ENCODE measurements at places on chromosomes 5 and 9. TPM values are rescaled to one million over a fixed set of nuclear protein-coding genes. Genes with fewer than 3 reads are reported as not detected.

DNA sequence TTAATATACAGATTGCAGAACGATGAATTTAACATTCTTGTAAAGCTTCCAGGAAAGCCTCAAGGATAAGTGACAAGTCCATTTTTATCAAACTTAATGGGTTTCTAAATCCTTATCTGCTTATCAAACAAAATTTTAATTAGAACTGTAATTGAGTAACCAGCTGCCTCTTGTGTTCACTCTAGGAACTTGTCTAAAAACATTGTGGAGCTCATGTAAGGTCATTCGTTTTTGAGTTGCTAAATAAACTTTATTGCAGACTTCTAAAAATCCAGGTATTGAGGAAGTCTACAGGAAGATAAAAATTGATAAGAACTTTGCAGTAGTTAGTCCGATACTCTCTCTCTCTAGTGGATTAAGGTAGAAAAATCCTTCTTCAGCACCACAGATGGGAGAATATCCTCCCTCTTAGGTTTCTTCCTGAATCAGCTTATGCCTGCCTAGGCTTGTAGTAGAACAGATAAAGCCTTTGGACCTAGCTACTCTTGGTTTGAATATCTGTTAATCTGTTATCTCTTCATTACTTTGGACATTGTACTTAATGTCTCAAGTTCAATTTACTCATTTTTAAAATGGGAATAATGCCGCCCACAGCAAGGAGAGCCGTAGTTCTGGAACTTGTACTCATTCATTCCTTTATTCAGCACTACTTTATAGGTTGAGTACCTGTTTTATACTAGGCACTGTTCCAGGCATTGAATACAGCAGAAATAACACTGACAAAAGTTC lies 60.0 kb upstream of the DHFR start:
- no peak for DNase-seq

DNA sequence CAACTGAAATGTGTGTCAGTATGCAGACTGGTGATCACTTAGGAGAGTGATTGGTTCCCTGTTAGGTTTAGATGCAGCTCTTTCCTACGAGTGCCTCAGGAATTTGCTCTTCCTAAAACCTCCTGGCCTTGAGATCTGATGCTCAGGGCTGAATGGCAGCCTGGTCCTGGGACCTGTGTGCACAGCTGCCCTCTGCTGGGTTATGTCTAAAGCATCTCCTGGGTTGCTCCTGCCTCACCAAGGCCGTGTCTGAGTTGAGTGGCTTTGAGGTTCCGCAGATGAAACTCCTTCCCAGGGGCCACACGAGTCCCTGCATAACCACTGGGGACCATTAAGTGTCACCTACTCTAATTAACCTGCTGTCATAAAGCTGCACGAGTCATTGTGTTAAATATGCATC lies 59.5 kb downstream of the MVB12B start:
- DNase-seq: no peak

- DNase-seq: no peak
Measured at GRCh38 chr5:176176231-176176630, 62.0 kb upstream of the SIMC1 start.

- no peak for DNase-seq
Measured at GRCh38 chr5:137872466-137872865, 4.8 kb downstream of the MYOT start.

DNA sequence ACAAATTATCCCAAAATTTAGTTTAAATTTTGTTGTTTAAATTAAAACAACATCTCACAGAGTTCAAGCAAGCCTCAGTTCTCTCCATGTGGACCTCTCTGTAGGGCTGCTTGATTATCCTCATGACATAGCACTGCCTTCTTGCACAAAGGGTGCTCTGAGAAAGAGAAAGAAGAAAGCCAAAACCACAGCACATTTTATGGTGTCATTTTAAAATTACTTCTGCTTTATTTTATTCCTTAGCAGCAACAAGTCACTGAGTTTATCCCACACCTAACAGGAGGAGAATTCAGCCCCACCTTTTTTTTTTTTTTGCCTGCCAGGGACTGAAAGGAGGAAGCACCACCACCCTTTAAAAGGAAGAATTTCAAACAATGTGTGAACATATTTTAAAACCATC lies 12.8 kb upstream of the KCNV2 start:
- DNase-seq: no peak

GRCh38 chr9:89541798-89542197 lies 43.9 kb upstream of the SEMA4D start:
- no peak for DNase-seq

- DNase-seq: no peak
Measured at GRCh38 chr5:137335493-137335892, 163.6 kb downstream of the SPOCK1 start.

DNA sequence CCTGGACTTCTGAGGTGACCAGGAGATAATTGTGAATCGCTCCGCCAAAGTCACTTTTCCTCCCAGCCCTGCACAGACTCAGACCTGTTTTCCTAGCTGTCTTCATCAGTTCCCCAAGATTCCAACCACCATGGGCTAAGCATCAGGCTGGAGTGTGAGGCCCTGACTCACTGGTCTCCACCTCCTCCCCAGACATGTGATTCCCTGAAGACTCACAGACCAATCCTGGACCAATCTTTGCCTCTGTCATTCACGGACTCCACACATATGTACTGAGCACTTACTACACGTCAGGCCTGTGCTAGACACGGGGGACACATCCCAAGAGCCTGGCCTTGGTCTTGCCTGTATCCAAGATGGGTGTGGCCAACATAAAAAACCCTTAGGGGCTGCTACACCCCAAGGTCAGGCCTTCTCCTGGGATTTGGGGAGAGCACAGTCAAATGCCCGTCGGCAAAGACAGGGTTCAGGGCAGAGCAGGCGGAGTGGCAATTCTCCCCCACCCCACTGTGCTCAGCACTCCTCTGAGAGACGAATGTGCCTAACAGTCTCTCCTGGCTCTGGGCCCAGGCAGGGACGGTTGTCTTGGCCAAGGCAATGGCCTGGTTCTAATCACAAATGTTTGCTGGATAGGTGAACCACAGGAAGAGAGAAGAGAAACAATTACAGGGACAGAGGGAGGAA lies 11.9 kb downstream of the EEIG1 start:
- peak; percentile 74 for DNase-seq

GRCh38 chr5:129716651-129717050 lies 31.2 kb upstream of the MINAR2 start:
- no peak for DNase-seq

ZNF618 gene
- 1.4 TPM for polyA plus RNA-seq

ZNF474 gene
- polyA plus RNA-seq: not detected

PCDHB8 gene
- 0.84 TPM for polyA plus RNA-seq

WDR38 gene
- polyA plus RNA-seq: 0.09 TPM

All from right cardiac atrium (tissue), 5 donors.